Testis (tissue), 5 donors: ENCODE measurements at places on chromosomes 3 and 15. TPM values are rescaled to one million over a fixed set of nuclear protein-coding genes. Genes with fewer than 3 reads are reported as not detected.

DNA sequence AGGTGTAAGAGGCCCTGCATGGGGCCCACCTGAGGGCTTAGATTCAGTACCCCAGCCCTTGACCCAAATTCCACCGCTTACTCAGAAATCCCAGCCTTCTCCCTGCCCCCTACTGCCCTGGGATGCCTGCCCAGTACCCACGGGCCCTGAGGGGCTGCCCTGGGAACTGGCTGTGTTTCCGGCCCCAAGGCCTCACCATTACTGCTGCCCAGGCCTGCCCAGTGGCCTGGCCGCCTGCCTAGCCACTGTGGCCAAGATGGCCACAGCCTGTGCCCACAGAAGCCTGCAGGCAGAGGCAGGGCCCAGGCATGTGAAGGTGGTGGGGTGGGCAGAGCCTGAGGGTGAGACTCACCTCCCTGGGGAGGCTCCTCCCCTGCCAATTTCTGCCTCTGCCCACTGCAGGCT, 6.1 kb upstream of the PRKCD start:
- no peak for DNase-seq

GRCh38 chr3:48474619-48475018, 28.1 kb downstream of the ATRIP start:
- DNase-seq = no peak

CSTA gene
- polyA plus RNA-seq = 2.8 TPM

ABHD10 gene
- 43.0 TPM for polyA plus RNA-seq

STAB1 gene
- 41.7 TPM for polyA plus RNA-seq
